CD4-positive, alpha-beta T cell (primary cell): ENCODE measurements at places on chromosomes 3 and 15.

- no peak for DNase-seq
Measured at GRCh38 chr3:44948239-44948638, 27.7 kb downstream of the ZDHHC3 start.

- DNase-seq = no peak
Measured at GRCh38 chr3:45558431-45558830, 36.1 kb upstream of the LIMD1 start.

GRCh38 chr15:79091204-79091867 lies 756 bp upstream of the RASGRF1 start:
- no peak for DNase-seq

DNA sequence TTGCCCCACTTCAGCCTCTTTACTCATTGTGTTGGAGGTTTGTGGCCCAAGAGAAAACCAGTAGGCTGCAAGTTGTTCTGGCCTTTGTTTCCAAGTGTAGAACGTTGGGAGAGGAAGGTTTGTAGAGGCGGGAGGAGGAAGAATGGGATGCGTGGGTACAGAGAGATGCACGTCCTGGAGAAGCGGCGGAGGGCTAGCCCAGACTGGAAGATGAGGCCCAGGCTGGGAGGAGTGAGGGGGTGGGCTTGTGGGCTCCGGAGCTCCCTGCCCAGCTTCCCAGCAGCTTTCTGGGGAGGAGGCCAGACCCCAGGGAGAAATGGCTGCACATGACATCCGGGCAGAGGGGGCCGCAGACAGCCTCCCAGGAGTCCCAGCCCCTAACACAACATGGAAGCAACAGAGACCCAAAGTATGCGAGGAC lies 5.3 kb downstream of the PLA2G4F start:
- DNase-seq = no peak

DNA sequence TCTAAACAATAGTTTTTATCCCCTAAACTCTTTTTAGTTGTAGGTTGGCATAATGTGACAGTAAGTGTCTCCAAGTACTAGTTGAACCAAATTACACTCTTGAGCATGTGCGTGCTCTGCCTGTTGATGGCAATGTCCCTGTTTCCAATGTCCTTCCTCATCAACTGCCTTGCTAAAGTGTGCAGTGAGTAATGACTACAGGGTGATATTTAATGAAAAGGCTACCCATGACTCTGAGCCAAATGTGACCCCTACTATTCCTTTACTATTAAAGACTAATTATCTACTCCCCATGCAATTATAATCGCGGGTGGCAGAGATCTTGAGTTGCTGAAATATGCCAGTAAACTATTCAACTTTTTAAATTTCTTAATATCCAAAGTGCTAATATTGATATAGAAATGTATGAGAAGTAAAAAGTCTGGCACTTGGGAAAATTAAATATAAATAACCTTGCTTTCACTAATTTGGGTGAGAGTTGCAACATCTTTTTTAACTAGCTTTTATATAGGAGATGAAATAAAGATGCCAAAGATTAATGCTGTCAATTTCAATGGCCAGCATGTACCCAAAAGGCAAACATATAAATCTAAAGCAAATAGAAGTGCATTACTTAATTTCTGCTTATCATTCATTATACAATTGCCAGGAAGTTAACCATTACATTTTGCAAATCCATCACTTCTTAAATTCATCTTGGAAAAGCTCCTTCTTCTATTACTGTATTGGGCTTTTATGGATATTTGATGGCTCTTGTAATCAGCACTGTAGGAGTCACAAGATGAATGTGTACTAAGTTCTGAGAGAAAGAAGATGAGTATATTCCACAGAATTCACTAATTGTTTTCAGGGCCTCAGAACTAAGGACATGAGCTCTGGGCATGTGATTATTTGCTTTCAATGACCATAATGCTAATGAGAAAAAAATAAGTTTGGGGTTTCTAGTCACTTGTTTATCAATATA lies 518.2 kb upstream of the NAALADL2 start:
- DNase-seq = no peak

- DNase-seq = peak; percentile 8
Measured at GRCh38 chr3:30263238-30263924, 343.0 kb upstream of the TGFBR2 start.

DNA sequence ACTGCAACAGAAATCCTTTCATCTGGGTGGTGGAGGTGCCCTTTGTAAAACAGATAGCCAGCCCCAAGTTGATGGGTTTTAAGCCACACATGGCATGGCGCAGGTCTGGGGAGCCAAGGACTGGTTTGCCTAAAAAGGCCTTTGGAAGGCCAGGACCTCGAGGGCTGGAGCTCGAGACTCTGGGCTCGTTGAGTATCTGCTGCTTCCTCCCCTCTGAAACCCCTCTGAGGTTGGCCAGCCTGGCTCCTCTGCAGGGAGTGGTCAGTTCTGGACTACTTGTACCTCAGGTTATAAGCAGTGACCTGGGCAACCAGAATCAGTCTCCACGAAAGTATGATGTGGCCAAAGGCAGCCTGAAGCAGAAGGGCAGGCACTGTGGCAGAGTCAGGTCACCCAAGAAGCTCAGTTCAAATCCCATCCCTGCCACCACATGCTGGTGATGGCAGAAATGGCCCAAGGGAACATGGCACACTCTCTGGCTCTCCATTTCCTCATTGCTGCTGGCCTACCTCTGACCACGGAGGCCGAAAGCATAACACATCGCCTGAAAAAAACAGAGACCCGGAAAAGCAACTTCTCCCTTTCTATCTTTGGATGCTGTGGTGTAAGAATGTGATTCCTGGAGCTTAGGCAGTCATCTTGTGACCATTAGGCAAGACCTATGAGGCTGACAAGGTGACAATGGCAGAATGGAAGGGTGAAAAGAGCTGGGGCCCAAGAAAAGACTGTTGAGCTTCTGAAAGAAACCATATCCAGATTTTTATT lies 51.2 kb downstream of the WNT7A start:
- DNase-seq = no peak

DNA sequence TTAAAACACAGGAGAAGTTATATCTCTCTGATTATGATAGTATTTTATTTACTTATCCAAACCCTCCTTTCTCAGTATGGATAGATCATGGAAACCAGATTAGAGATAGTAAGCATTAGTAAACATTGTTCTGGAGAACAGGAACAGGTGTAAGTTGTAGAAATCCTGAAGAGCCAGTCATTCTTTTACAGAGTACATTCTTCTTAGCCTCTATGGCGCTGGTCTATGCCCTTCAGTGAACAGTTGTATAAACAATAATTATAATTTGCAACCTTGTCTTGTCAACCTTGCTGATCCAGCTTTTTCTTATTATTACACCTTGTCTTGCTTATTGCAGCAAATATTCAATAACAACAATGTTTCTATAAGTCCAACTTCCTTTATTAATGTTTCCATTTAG lies 47.4 kb downstream of the SLC15A2 start:
- DNase-seq = no peak

GRCh38 chr3:12046406-12046805 lies 42.2 kb downstream of the SYN2 start:
- no peak for DNase-seq

- no peak for DNase-seq
Measured at GRCh38 chr3:156251424-156251823, 131.0 kb downstream of the KCNAB1 start.

DNA sequence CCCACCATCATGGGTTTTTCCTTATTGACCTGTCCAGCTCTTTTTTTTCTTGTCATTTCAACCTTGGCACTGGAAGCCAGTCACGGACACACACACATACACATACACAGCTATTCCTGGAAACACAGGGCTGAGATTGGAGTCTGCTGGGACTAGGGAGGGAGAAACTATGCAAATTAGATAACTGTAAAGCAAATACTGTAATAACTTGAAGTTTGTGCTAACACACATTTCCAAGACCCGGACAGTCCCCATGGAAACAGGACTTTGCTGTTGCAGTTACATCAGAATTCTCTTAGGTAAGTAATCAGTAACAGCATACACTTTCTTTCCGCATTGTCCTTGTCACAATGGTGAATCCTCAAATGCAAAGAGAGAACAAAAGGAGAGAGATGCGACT lies 304.4 kb downstream of the KBTBD8 start:
- no peak for DNase-seq

GRCh38 chr3:130846181-130846580 lies 47.7 kb upstream of the ATP2C1 start:
- no peak for DNase-seq

GRCh38 chr3:48039487-48040190 lies 23.4 kb upstream of the MAP4 start:
- no peak for DNase-seq

- no peak for DNase-seq
Measured at GRCh38 chr15:69891606-69892005, 206.1 kb downstream of the TLE3 start.
